ENCODE measurements at places on chromosomes 2 and 18.

GRCh38 chr18:57353137-57353939, 981 bp downstream of the ST8SIA3 start:
- no peak for DNase-seq

DNA sequence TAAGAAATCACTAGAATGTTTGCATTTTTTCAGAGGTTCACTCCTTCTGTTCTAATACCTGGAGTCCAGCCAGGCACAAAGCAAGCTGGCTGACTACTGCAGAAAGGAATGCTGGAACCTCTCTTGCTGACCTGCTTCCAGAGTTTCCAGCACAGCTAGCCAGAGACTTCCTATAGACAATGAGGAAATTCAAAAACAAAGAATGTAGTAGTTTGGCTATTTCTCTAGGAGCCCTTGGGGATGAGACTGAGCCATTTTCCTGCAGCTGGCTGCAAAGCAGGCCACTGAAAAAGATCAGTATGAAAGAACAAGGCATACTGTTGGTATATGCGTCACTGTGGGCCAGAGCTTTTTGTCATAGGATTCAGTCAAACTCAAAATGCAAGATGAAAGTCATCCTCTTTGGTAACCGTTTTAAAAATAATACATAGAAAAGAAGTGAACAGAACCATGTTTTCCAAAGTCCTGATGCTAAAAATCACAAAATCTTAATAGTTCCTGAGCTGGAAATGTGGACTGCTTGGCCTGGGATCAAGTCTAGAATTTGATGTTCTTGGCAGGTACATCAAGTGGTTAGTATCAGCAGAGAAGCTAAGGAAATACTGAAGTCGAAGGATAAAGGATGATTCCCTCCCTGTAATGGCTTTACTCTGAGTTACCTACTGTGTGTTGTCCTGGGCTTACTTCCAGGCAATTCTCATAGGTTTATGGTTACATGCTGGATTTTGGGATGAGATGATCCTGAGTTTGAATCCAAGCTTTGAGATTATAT, 9.0 kb upstream of the DSEL start:
- no peak for DNase-seq

GRCh38 chr18:74625157-74625556, 27.5 kb downstream of the ZNF407 start:
- DNase-seq, result no peak

DNA sequence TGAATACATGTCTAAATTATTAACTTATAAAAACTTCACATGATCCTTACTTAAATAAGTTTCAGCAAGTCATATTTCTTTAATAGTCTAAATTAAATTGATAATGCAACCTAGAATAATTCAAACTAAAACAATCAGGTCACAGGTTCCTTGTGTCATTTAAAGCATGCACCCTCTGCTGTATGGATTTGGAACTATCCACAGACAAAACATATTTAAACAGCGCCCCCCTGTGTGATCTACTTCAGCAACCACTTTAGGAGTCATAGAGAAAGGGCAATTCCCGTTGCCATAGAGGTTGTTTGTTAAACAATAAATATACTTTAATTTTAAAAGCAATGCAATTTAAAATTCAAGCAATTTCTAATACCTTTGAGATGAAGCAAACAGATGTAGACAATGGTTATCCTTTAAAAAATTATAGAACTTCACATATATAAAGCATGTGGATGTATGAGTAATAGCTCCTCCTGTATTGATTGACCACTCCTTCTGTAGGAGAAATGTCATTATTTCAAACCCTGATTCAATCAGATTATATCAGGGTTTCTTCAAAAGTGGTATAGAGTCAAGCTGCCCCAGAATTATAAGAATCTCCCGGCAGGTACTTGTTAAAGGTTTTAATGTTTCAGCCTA, 21.2 kb downstream of the GRB14 start:
- peak; percentile 49 for DNase-seq

DNA sequence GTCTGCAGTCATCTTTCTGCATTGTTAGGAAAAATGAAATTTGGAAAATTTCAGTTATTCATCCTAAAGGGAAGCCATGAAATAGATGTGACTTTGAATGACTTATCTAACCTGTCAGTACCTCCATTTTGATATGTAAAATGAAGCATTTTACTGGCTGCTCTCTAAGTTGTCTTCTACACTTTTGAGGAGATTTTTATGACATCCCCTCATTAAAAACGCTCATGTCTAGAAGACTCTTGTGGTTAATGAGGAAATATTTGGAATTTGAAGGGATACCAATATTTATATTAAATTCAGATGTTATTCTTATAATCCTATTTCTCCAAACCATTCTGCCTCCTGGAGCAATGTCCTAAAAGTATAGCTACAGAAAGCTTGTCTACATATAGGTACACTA, 73.8 kb upstream of the THUMPD2 start:
- DNase-seq, result no peak

- peak; percentile 41 for DNase-seq
Observed at GRCh38 chr2:240646176-240646899, 21.1 kb downstream of the GPR35 start.

DNA sequence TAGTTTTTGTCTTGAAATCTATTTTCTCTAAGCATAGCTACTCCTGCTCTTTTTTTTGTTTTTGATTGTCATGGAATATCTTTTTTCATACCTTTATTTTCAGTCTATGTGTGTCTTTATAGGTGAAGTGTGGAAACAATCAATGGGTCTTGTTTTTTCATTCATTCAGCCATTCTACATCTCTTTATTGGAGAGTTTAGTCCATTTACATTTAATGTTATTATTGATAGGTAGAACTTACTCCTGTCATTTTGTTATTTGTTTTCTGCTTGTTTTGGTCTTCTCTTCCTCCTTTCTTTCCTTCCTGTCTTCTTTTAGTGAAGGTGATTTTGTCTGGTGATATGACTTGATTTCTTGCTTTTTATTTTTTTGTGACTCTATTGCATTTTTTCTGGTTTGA, 17.8 kb downstream of the IL1RL2 start:
- no peak for DNase-seq

GRCh38 chr2:232502511-232502910, 14.9 kb upstream of the ECEL1 start:
- no peak for DNase-seq

GRCh38 chr2:1514391-1515072, 101.3 kb downstream of the TPO start:
- no peak for DNase-seq

GRCh38 chr2:181685150-181685688, 4.9 kb upstream of the NEUROD1 start:
- no peak for DNase-seq

- no peak for DNase-seq
Observed at GRCh38 chr2:209681201-209681735, 90.4 kb upstream of the UNC80 start.

- DNase-seq, result no peak
Observed at GRCh38 chr2:163800951-163801381, 65.2 kb upstream of the FIGN start.

DNA sequence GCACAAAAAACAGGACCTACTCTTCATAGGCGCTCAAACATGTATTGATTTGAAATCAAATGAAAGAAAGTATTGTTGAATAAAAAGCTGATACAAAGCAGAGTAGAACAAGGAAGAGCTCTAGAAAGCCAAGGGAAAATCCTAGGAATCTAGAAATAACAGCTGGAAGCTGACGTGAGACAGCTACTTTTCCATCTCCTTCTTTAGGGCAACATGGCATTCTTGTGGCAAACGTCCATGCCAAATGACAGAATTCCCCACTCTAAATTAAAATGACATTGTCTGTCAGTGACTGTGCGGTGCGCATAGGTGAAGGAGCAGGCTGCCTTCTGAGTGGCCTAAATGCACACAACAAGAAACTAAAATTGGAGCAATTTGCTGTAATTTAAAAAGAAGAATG, 557.4 kb downstream of the SOX11 start:
- no peak for DNase-seq

GRCh38 chr2:104654811-104655210, 199.1 kb upstream of the POU3F3 start:
- no peak for DNase-seq

GRCh38 chr2:212708355-212708754, 169.8 kb upstream of the ERBB4 start:
- no peak for DNase-seq

DNA sequence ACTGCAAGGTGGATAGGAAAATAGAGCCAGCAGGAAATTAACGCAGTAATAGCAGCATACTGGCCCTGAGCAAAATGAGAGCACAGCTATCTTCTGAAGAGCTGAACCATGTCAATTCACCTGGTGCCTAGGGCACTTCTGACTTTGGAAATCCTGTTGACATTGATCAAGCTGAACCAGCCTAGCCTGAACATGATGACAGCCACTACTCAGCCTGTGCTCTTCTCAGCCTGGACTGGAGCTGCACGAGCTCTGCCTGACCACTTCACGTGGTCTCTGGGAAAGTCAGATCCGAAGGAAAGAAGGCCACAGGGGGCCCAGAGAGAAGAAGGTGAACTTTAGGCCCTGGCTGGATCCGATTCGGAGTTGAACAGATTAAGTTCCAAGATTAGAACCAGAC, 421.9 kb downstream of the LPIN1 start:
- no peak for DNase-seq

GRCh38 chr2:170030040-170030439, 147.9 kb upstream of the MYO3B start:
- peak; percentile 29 for DNase-seq

GRCh38 chr2:112818094-112818902, 18.3 kb downstream of the IL1B start:
- no peak for DNase-seq

DNA sequence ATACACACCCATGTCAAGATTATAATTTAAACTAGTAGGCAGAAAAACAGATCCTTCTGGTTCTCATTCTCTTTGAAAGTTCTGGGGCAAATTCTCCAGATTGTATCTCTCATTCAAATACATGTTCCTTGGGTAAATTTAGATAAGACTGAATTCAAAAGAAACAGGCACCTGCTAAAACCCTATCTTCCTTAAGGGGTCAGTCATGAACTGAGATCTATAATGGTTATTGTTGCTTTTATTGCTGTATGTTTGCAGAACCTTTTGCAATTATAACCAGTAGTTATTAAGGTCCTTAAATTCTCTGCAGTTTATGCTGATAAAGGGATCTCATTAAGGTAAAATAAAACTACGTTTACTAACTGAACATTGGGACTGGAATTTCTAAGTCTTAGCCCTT, 83.5 kb downstream of the MYO5B start:
- no peak for DNase-seq

GRCh38 chr2:41963661-41964525, 83.9 kb upstream of the PKDCC start:
- DNase-seq, result no peak

GRCh38 chr18:55925772-55926171, 337.8 kb upstream of the TCF4 start:
- no peak for DNase-seq

All from HL-60 (cell line).